ENCODE measurements at places on chromosomes 5 and 9.

GRCh38 chr5:58937031-58937681 is 354.3 kb downstream of the RAB3C start:
- no peak for DNase-seq

DNA sequence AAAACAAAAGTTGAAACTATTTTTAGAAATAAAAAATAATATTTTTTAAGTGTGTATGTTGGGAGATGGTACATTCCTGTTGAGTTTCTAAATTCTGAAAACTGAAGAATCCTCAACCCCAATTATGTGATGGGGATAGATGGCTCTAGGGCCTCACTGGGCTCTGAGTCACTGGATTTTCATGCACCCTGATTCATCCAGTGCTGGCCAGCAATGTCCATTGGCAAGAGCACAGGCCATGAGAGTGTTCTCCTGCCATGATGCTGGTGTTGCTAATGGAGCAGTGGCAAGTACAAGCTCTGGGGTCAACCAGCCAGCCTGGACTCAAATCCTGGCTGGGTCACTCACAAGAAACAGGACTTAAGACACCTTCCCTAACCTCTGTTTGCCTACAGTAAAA is 23.3 kb downstream of the SMIM23 start:
- DNase-seq, result no peak

- DNase-seq, result no peak
These were observed 79.6 kb downstream of the ADAMTS2 start for GRCh38 chr5:179265514-179266290.

GRCh38 chr5:131575660-131576227 is 59.3 kb downstream of the RAPGEF6 start:
- no peak for DNase-seq

DNA sequence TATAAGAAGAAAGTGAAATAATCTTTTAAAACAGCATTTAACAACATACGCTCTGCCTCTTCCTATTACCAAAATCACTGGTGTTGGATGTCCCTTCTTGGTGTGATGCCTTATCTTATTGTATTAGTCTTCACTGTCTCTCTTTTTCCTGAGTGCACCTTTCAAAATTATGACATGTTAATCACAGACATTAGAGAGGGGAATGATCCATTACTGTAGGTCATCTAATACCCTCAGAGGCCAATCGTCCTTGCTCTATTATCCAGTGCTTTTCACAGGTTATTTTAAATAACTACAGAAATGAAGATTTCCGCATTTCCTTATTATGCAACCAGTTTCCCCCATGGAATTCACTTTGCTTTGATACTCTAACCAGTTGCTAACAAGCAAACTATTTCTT is 1292.7 kb downstream of the MAT2B start:
- DNase-seq, result no peak

- DNase-seq, result no peak
These were observed 293.1 kb upstream of the PANK3 start for GRCh38 chr5:168872246-168872645.

DNA sequence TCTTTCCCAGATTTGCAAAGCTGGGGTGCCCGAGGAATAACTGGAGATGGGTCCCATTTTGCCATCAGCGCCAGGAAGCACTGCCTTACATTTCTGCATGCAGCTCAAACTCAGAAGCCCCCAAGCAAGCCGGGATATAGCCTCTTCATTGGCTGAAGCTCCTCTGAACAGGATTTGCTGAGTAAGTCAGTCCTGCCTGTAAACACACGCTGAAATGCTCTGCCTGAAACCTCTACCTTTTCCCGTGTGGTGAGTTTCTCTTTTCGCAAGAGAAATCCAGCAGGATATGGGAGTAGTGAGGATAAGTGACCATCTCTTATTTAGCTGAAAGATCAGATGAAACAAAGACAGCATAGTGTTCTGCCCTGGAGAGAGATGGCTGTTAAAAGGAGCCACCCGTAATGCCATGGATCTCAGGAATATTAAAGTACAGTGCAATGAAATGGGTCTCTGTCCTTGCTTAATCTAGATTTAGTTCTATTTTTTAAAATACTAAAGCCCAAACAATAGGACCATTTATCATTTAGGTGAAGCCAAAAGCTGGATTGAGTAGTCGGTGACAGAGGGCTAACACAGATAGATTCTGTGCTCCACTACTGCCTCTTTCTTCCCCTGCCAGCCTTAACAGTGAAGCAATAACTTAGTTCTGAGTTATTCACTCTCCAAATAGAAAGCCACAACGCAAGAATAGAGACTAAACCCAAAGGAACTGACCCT is 177.5 kb upstream of the PPP2R2B start:
- DNase-seq, result no peak

GRCh38 chr9:136201609-136202453 is 3.1 kb downstream of the LHX3 start:
- DNase-seq, result no peak

DNA sequence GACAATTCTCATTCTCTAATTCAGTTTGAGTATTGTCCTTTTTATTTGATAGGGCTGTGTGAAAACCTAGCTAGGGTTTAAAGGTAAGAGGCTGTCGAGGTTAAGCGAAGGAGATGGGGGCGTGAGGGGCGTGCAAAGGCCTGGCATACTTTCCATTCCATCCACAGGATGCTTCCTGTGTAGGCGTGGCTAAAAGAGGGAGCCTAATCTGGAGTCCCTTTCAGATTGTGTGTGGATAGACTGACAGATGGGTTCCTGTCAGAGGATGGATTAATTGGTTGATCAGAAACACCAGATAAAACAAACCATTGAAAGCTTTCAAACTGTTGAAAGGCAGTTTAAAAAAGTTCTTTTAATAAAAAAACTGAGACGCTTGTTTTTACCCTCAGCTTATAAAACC is 1.1 kb upstream of the ELL2 start:
- DNase-seq, result peak; percentile 37

- no peak for DNase-seq
These were observed 50.8 kb downstream of the SAXO1 start for GRCh38 chr9:18982262-18982620.

DNA sequence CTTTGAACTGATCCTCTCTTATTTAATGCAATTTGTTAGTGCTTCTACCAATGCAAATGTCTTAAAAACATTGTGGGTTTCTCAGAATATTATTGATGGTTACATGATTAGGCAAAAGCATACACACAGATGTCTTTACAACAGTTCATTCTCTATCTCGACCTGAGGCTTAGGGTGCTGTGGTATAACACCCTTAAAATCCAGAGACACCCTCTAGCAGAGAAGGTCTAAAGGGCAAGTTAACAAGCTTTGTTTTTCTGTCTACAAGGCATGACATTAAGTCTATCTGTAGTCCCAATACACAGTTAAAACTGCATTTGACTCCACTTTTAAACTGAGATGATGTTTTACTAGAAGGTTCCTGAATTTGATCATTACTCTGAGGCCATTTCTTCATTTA is 518.7 kb upstream of the MEF2C start:
- no peak for DNase-seq

GRCh38 chr5:145510769-145511168 is 324.4 kb downstream of the PRELID2 start:
- no peak for DNase-seq

- no peak for DNase-seq
These were observed 107.2 kb downstream of the DRD1 start for GRCh38 chr5:175336781-175337180.

GRCh38 chr5:109823597-109823996 is 133.9 kb downstream of the MAN2A1 start:
- no peak for DNase-seq

DNA sequence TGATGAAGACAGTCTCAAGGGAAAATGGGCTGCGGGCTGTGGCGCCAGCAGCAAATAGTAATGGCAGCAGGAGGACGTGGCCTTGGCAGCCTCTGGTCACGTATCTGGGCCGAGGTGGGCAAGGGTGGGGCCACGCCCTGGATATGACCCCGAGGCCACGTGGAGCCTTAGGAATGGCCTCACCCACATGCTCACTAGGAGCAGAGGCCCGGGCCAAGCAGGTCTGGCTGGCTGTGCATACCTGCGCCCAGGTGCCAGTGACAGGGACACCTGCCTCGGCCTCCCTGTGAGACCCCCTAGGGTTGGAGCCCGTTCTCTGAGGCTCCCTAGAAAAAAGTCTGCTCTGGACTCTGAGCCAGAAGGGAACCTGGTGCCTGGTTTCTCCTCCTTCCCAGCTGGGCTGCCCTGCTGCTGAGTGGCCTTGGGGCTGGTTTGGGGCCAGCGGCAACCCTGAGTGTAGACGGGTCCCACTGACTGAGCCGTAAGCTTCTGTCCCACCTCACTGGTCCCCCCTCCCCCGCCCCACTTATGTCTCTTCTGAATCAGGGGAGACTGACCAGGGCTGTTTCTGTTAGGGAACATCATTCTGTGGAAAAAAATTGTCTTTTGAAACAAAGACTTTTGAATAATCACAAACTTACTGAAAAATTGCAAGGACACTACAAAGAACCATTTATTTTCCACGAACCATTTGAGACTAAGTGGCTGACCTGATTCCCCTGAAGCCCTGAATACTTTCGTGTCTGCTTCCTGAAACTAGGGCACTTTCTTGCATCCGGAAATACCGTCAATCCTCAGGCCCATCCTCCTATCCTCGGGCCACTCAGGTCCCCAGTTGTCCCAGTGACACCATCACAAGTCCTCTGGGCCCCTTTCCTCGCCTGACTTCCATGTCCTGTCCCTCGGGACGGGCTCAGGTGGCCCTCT is 60.8 kb downstream of the WNK2 start:
- no peak for DNase-seq

DNA sequence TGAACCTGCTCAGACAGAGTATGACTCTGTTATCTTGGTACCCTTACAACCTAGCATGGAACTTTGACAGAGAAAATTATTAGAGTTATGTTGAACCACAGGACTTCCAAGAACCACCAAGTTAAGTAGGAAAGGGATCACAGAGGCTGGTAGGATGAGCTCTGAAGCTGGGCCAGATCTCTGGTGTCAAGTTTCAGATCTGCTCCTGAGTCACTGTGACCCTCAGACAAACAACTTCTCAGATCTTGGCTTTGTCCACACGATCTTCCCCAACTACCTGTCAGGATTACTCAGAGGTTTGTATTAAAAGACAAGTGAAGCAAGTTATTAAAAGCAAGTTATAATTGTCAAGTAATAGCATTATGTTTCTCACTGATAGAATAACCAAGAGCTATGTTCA is 189.0 kb downstream of the SEC61B start:
- DNase-seq, result no peak

DNA sequence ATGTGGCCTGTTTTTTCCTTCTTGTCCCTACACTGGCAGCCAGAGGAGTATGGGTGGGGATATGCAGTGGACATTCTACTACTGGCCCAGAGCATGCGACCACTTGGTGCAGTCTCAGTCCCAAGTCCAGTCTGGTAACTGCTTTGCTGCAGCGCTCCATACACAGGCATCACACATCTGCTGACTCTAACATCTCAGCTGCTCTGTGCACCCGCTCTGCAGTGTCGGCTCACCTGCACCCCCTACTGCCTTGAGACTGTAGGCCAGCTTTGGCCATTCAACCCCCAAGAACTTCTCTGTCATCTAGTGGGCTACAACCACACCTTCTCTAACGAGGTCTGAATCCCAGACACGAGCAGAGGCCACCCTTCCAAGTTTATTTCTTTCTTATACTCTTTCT is 46.4 kb upstream of the SLCO6A1 start:
- DNase-seq, result no peak

- DNase-seq, result no peak
These were observed 29.3 kb upstream of the HSPB3 start for GRCh38 chr5:54426209-54426608.

DNA sequence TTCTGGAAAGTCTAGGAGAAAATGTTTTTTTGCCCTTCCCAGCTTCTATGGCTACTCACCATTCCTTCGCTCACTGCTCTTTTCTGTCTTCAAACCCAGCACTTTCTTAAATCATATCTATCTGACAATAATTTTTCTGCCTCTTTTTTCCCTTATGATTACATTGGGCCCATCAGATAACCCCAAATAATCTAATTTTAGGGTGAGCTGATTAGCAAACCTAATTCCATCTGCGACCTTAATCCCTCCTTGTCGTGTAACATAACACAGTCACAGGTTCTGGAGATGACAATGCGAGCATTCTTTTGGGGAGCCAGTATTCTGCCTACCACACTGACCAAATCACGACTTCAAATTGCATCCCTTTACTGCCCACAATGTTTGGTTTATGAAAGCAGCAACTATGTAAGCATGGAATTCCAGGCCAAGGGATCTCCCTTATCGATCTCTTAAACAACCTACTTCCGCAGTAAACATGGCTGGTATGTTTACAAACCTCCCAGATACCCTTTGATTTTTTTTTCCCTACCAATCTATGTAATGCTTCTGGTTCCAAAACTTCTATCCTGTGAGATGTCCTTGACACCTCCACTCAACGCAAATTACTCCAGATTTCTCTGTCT is 2122.2 kb downstream of the MAT2B start:
- DNase-seq, result no peak

DNA sequence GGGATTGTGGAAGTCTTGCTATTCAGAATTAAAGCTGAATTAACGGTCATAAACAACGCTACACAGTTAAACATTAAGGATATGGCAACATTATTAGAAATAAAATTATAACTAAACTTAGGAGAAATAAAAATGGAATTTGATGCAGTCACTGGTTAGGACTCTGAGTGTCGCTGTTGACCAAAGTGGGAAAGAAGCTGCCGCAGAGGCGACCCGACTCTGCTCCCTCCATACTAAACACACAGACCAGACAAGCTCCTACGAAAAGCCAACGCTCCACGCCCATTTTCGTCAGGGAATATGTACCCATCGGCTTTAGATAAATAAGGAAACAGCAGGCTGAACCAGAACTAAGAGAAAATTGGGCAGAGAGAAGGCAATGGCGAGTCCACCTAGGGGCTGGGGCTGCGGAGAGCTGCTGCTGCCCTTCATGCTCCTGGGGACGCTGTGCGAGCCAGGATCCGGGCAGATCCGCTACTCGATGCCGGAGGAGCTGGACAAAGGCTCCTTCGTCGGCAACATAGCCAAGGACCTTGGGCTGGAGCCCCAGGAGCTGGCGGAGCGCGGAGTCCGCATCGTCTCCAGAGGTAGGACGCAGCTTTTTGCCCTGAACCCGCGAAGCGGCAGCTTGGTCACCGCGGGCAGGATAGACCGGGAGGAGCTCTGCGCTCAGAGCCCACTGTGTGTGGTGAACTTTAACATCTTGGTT is at the start of gene PCDHGA5:
Gene PCDHGA5 (plus strand): TSS at position 211 of the 709 bp plus-strand sequence. CDS start 169 bp downstream, at position 380.
- no peak for DNase-seq

GRCh38 chr9:24011009-24011717 is 185.1 kb upstream of the ELAVL2 start:
- DNase-seq, result no peak

DNA sequence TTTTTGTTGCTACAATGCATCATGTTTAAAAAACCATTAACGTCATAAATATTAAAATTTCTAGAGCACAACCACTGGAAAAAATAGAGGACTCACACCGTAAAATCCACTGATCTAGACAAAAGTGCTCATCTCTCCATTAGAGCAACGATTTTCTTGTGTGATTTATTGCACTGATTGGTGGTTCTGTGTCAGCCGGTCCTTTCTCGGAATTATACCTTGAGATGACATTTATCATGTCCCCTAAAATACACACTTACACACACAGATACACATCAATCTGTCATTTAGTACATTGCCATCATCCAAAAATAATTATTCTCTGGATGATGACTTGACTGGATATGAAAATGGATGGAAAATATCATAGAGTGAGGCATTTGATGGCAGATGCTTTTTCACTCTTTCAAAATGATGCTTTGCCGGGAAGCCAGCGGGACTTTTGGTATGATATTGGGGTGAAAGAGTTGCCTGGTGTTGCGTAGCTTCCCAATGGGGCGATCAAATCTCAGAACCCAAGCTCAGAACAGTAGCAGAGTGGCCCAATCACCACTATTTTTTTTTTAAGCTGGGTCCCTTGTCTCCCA is 226.6 kb downstream of the GAS1 start:
- DNase-seq, result no peak

- no peak for DNase-seq
These were observed 33.3 kb downstream of the FBXL7 start for GRCh38 chr5:15533129-15533893.
